ENCODE measurements at places on chromosomes 2 and 18.

- DNase-seq = no peak
These were observed 12.2 kb upstream of the ZAP70 start for GRCh38 chr2:97701186-97701585.

DNA sequence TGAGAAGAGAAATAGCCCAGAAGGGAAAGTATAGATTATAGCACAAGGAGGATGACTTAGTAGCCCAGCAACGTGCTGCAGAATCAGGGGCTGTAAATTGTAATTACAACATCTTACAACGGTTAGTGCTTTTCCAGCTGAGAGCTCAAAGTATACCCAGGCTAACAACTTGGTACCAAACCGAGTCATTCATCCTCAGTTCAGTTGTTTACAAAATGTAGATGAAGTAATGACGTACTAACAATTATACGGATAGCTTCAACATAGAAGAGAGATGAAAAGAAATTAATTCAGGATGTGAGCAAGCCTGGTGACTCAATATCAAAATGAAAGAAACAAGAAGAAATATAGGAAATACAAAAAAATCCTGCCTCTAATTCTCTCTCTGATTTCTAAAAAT lies 99.2 kb downstream of the DYNAP start:
- DNase-seq = no peak

- no peak for DNase-seq
These were observed 2.0 kb downstream of the RAPH1 start for GRCh38 chr2:203532957-203533658.

DNA sequence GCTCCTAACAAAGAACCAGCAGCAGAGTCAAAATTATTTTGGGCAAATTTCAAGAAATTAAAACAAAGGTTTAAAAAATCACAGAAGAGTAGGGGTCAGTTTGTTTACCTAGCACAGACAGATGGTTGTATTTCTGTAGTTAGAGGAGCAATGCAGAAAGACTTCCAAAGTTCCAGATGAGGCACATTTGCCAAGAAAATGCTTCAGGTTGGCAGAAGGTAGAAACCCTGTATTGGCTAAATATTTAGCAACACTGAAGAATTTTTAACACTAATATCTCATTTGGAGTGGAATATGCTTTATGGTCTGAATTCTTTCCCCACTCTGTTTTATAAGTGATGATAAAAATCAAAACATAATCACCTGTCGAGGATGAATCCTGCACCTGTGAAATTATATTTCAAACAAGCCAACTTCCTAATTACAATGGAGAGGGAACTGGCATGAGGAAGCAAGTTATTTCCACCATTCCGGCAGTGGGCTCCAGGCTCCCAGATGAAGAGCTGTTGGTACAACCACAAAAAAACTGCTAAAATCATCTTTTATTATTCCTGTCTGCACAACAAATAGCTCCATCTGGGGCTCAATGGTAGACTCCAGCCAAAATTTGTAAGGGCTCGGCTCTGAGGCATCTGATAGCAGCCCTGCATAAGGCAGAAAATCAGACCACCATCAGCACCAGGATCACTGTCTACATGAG lies 286.5 kb upstream of the REV1 start:
- DNase-seq = no peak

DNA sequence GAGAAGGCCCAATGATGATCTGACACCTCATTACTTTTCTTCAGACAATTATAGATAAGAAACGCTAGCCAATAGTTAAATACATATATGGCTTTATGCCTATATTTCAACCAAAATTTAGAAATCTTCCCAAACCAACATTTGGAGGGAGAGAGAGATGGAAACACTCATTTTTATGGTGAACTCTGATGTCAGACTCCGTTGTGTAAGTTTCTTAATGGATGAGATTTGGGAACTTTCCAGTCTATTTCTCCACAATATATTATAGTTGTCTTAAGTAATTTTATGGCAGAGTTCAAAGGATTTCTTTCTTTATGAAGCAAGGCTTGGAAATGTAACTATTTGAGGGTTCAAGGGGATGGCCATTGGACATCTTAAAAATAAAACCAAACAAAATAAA lies 407.0 kb downstream of the DCC start:
- no peak for DNase-seq

DNA sequence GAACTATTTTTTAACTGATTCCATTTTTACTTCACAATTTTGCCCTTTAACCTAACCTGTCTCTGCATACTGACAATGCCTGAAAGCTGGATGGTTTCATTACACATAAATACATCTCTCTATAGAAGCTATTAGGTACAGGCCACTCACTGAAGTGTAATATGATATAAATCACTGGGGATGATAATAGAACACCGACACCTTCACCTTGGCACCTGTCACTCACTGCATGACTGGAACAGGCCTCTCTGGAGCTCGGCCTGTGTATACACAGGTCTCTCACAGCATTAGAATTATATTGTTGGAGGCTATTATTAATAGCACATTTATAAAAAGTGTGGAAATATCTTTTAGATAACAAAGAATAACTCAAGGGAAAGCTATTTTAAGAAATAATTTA lies 138.2 kb downstream of the TMEM131 start:
- no peak for DNase-seq

All from GM20000 (cell line).